Kidney tubule cell (primary cell): ENCODE measurements at places on chromosomes 11 and 22.

- DNase-seq = no peak
Measured at GRCh38 chr11:63499874-63500273, 6.0 kb upstream of the LGALS12 start.

DNA sequence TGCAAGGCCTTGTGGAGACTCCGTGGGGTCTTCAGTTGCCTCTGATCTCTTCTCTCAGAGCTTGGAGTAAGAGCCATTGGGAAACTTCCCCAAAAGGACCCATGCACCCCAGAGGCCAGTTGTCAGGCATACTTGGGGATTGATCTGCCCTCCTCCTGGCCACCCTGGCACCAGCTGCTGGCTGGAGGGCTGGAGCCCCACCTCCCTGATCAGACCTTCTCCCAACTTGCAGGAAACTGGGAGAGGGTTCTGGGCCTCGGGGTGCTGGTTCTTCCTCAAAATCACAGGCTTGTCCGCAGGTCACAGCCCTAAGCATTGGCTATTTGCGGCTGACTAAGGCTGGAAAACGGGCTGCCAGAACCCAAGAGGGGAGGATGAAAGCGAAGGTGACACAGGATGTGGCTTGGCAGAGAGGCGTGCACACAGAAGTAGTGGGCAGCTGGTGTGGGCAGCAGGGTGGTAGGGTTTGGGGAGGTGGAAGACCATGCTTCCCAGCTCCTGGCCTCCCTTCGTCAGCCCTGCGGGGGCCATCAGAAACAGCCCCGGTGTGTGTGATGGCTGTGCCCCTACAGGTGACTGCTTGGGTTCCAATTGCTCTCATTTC lies 1.3 kb upstream of the DGKZ start:
- DNase-seq = no peak

GRCh38 chr11:2328021-2328420 lies 26.2 kb downstream of the TSPAN32 start:
- DNase-seq = no peak

DNA sequence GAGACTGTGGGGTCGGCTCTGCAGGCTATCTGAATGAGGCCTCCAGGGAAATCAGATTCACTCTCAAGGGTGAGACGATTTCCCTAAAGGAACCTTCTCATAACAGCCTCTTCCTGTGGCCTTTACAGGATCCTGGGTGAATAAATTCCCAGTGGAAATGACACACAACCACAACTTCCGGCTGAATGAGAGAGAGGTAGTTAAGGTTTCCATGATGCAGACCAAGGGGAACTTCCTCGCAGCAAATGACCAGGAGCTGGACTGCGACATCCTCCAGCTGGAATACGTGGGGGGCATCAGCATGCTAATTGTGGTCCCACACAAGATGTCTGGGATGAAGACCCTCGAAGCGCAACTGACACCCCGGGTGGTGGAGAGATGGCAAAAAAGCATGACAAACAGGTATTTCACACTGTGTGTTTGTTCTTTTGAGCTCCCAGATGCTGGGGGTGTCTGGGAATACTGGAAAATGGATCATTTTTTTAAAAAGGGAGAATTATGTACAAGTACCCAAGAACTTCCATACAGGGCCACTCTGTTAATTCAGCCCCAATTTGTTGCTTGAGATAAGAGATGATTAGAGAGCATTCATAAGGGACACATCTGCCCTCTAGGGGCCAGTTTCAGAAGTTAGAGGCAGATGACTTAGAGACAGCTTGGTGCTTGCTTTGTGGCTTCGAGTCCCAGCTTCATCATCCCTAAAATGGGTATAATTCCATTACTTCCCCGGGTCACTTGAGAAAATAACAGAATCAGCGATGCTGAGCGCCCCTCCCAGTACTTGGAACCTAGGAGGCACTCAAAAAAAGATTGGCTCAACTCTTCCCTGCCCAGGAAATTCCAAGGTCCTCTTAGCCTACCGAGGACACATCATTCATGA lies 10.2 kb downstream of the SERPIND1 start:
- DNase-seq = peak; percentile 44

DNA sequence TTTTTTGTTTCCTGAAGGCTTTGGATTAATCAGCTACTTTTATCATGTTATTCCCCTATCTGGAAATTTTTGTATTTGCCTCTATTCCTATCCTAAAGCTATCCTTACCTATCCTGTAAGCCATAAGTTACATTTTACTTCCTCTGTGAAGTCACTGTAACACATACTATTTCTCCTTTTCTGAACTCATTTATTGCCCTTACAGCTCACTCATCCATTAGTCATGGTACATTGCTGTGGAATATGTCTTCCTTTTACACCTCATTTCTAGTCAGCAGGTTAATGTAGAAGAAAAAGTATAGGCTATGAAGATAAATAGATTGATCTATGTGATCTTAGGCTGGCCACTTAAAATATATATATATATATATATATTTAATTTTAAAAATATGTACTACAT lies 28.0 kb downstream of the SWAP70 start:
- DNase-seq = peak; percentile 72

DNA sequence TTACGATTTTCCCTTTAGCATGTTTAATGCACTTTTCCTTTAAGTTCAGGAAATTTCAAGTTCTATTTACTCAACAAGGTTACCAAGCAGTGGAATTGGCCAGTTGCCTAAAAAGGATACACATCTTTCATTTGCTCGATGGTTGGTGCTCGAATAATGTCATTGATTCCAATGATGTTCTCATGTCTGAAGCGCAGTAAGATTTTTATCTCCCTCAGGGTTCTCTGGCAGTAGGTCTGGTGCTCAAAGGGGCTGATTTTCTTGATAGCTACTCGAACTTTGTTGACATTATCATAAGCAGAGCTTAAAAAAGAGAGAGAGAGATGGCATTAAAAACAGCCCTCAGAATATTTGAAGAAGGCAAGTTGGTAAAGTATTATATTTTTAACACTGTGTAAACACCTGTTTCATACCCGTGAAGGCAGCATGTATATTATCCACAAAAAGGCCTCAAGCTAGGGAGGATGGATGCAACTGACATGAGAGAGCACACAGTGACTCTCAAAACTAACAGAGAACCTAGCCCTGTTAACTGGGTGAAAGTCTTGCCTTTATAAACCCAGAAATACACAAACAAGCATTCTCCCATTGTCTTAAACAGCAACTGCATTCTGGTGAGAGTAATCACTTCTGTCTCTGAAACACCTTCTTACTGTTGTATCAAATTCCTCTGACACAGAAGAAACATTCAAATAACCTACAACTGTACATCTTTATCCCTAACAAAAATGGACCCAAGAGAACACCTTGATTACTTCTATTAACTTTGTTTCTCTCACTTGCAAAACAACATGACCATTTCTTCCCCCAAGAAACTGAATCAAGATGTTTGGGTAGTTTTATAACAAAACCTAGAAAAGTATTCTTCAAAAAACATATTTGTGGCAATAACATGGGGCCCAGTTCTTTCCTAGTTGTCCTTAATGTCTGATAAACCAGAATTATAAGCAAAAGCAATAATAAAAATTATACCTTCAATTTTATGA lies 59.6 kb downstream of the MAPK1 start:
- DNase-seq = no peak

DNA sequence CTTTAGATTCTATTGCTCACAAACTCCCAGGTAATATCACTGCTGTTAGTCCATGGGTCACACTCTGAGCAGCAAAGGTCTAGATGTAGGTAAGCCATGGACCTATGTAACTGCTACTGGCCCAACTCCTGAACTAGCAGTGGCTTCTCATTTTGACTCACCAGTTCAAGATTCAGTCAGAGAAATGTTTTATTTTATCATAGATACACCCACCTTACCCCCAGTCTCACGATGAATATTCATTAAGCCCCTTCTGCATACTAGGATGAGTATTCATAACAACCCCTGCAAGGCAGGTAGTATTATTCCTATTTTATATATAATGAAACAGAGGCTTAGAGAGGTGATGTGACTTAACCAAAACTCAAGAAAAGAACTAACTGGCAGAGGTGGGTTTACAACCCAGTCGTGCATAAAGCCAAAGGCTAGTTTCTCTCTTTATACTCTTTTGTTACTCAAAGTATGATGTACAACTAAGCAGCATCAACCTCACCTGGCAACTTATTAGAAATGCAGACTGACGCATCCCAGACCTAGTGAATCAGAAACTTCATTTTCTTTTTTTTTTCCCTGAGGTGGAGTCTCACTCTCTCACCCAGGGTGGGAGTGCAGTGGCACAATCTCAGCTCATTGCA lies 957.6 kb upstream of the CCDC90B start:
- no peak for DNase-seq

DNA sequence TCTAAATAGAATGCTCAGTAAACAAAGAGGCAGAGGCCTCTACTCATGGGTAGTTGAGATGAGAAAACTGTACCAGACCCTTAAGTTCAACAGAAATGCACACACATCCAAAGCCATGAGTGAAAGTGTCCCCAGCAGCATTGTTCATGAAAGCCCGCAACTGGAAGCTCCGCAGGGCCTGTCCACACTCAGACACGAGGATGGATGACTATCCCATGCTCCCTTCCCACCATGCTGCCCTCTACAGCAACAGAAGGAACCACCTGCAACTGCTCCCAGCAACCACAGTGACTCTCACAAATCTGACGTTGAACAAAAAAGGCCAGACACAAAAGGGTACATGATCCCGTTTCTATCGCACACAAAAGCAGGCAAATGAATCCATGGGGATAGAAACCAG lies 76.9 kb upstream of the ANO1 start:
- DNase-seq = no peak

GRCh38 chr11:41943656-41944055 lies 484.2 kb upstream of the LRRC4C start:
- DNase-seq = no peak

DNA sequence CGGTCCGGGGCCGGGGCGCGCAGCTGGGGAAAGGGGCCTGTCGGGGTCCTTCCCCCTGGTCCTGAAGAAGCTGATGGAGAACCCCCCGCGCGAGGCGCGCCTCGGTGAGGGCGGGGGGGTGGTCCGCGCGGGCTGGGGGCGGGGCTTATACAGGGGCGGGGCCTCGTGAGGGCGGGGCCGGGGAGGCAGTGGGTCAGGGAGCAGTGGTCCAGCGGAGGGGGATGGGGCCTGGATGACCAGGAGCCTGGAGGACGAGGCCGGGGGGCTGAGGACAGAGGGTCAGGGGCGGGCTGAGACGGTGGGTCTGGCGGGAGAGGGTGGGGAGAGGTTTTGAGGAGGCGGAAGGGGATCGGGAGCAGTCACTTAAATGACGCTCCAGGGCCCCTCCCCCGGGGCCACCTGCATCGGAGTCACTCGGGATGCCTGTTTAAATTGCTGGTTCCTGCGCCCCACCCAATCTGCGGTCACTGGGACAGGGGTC lies 396 bp downstream of the TEF start:
- DNase-seq = peak; percentile 17

DNA sequence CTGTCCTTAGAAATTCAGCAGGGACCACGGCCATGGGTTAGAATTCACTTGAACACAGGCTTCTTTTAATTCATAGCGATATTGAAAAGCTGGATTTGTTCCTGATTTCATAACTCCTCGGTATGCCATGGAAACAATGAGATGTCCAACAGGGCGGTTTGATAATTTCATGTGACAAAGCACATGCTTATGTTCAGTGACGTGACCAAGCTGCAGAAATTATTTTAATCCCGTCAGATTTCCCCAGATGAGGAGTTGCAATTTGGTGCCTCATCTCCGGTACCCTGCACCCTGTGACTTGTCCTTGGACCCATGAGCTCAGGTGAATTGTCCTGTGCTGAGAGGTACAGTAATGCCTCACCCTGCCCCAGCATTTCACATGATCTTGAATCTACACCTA lies 81.7 kb downstream of the C11orf91 start:
- no peak for DNase-seq
